NCI-H510A (cell line): ENCODE measurements at places on chromosomes 1 and 21.

- DNase-seq, result no peak
Observed at GRCh38 chr1:111302374-111302773, 11.7 kb downstream of the CHIA start.

GRCh38 chr21:39527664-39528381, 76.1 kb downstream of the SH3BGR start:
- no peak for DNase-seq

- no peak for DNase-seq
Observed at GRCh38 chr1:84430546-84430945, 32.3 kb downstream of the DNASE2B start.

DNA sequence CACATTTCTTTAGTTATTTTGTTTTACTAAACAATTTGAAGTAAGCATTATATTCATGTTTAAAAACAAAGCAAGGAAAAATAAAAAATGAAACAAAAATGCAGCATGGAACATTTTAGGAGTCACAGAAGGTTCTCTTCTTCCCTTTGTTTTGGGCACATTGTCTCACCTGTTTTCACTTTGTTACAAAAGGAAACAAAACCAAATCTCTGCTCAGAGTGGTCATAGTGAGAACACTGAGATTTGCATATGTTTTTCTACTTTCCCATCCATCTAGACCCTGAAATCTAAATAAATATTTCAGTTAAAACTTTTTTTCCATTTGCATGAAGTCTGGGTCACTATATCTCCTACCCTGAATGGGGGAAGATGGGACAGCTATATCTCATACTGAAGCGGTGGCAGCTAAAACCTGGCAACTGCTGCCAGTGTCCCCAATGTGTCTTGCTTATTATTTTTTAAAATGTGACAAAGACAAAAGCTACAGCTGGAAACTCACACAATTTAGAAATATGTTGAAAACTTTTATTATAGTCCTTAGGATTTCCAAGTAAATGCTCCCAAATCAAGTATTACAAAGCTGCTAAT, 3.5 kb downstream of the EXOC8 start:
- DNase-seq, result no peak

- no peak for DNase-seq
Observed at GRCh38 chr1:224203243-224204016, 20.4 kb downstream of the DEGS1 start.

DNA sequence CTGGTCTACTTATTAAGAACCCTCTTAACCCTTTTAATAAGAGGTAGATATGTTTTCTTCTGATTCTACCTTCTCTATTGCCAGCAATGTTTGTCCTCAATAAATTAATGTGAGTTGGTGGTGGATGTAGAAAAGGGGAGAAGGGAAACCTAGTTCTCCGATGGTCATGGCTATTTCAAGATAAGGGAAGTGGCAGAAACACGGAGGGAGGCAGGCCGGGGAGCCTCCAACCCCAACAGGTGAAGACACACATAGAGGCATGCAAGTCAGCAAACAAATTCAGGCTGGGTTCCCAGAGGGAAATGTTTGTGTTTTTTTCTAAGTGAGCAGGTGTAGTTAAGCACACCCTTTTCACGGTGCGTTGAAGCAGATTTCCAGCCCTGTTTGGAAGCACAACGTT, 31.0 kb upstream of the CLDN14 start:
- DNase-seq, result no peak
